Endothelial cell of umbilical vein (primary cell): ENCODE measurements at places on chromosomes 6 and 20. TPM values are rescaled to one million over a fixed set of nuclear protein-coding genes. Genes with fewer than 3 reads are reported as not detected.

STX11 gene
- total RNA-seq, result 4.7 and 6.0 TPM in 2 replicates

SIRPB1 gene
- 6.5 and 9.5 TPM in 2 replicates for total RNA-seq

SYNDIG1 gene
- total RNA-seq, result not detected in 2 replicates

UBE3D gene
- 6.2 and 7.6 TPM in 2 replicates for total RNA-seq

GTSF1L gene
- total RNA-seq, result not detected in 2 replicates
